Occipital lobe (tissue), 3 donors: ENCODE measurements at places on chromosomes 2 and 18.

- no peak for DNase-seq
Observed at GRCh38 chr2:32977228-32977758, 30.5 kb downstream of the LTBP1 start.

- no peak for DNase-seq
Observed at GRCh38 chr2:135679125-135679524, 62.5 kb upstream of the UBXN4 start.

- DNase-seq = peak; percentile 43
Observed at GRCh38 chr2:28610583-28611201, 114.8 kb downstream of the PLB1 start.

DNA sequence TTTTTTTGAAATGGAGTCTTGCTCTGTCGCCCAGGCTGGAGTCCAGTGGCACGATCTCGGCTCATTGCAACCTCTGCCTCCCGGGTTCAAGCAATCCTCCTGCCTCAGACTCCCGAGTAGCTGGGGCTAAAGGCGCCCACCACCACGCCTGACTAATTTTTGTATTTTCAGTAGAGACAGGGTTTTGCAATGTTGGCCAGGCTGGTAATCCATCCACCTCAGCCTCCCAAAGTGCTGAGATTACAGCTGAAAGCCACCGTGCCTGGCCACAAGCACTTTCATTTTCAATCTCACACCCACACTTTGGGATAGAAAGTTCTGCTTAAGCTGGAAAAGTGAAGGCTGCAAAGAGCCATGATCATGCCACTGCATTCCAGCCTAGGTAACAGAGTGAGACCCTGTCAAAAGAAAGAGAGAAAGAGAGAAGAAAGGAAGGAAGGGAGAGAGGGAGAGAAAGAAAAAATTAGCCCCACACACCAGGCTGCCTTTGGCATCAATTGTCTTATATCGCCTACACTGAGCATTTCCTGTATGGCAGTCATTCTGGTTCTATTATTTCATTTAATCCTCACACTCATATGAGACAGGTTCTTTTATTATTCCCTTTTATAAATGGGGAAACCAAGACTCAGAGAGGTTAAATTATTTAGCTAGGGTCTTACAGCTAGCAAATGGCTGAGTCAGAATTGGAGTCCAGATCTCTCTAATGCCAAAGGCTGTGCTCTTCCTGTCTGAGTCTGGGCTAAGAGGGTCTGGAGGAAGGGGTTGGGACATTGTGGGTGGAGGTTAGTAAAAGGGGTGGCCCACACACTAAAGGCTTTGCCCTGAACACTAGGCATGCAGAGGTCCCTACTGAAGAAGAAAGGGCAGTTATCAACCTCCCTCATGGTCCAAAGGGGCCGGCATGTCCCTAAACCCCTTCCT is 37.9 kb upstream of the PKDCC start:
- DNase-seq = no peak

DNA sequence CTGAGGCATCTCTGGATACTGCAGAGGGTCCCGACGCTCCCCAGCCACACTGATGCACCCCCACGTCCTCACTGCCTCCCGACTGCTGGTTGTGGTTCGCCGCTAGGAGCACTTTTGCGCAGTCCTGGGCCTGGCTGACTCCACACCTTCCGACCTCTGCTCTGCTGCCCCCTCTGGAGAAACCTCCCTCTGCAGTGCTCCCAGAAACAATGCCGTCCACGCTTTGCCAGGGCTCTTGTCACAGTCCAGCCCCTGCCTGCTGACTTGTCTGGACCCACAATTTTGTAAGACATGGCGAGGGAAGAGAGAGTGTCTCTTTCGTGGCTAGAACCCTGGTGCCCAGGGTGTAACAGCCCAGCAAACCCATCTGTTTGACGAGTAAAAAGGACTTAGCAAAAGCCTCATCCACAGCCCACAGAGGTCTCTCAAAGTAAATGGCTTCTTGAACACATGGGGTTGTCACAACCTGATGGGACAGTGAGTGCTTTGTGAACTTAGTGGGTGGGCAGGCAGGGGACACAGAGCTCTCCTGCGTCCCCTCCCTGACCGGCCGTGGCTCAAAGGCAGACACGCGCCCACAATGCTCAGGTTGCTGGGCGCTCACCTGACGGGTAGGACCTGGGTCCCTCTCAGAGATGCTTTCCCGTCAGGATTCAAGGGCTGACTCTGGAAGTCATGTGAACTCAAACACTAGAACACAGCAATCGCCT is 4.0 kb downstream of the COPS9 start:
- DNase-seq = no peak

DNA sequence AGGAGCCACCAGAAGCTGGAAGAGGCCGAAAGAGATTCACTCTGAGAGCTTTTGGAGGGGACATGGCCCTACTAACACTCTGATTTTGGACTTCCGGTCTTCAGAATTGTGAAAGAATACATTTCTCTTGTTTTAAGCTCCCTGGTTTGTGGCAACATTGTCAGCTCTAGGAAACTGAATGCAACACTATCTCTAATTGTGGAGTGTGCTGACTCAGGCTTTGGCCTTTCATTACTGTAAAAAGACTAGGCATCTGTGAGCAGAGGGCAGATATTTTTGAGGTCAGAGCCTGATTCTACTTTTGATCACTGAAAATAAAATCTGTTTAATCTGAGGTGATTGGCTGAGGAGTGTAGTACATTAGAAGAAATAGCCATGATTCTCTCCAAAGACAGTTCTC is 185.4 kb upstream of the FAM98A start:
- DNase-seq = no peak

DNA sequence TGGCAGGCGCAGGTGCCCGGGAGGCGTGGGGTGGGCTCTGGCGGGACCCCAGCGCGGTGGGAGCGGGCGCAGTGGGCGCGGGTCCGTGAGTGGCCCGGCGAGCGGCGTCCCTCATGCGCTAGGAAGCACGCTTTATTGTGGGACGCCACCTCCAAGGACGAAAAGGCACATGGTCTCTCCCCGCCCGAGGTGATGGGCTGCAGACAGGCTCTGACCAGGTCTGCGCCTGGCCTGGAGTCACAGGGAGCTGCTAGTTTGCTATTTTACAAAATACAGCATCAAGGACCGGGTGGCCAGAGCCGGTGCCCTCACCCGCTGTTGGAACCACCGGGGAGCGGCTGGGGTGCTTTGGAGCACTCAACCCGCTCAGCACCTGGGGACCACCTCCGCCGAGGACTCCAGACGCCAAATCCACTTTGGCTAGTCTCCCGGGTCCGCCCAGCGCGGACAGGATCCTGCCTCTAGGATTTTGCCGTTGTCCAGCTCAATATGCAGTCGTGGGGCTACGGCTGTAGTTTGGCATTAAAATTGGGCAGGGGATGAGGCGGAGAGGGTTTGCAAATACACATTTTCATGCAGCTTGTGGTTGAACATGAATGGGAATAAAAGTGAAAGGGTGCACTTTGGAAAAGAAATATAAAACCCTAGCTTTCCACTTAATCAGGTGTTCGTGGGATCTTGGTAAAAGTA is 65.4 kb downstream of the LRRFIP1 start:
- DNase-seq = no peak

GRCh38 chr2:124683536-124684428 is 658.7 kb downstream of the CNTNAP5 start:
- no peak for DNase-seq

- no peak for DNase-seq
Observed at GRCh38 chr18:59708988-59709387, 11.8 kb upstream of the CCBE1 start.

GRCh38 chr2:30147715-30148610 is 1.2 kb downstream of the YPEL5 start:
- peak; percentile 60 for DNase-seq

GRCh38 chr2:179020156-179020750 is 29.7 kb downstream of the CCDC141 start:
- no peak for DNase-seq

DNA sequence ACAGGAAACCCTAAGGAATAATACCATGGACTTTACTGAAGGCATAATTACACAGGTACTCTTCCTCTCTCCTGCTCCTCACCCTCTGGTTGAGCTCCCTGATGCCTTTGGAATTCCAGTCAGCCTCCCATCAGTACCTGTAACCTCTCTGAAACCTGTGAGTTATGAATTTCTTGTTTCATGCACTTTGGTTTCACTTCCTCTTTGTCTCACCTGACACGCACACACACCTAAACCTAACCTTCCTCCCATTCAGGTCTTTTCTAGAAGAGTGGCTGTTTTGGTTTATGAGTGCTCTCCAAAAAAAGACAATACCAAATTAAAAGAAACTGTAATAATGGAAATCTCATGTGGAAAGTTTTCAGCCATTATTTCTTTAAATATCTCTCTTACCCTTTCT is 451.3 kb upstream of the VWC2L start:
- no peak for DNase-seq

DNA sequence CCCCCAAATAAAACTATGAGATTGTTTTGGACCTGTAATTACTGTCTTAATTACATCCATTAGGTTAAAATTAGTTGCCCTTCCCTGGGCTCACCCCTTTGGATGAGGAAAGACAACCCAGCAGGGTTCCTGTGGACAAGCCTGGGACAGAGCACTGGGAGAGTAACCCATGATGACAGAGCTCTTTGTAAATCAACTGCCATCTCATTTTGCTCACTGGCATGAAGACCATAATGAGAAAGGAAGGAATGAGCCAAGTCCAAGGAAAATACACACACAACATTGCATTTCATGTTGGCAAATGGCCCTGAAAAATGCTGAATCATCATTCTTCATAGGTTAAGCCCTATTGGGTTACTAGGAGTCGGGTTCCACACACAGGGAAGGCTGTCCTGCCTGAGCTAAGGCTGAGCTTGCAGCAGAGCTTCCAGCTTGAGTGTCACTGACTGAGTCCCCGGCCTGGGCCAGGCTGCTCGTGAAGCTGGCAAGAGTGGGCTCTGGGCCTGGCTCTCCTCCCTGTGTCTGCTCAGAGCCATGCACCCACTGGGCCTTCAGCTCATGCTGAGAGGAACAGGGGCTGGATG is 94.1 kb upstream of the ACAA2 start:
- no peak for DNase-seq

- no peak for DNase-seq
Observed at GRCh38 chr2:60319031-60319547, 234.4 kb downstream of the BCL11A start.

DNA sequence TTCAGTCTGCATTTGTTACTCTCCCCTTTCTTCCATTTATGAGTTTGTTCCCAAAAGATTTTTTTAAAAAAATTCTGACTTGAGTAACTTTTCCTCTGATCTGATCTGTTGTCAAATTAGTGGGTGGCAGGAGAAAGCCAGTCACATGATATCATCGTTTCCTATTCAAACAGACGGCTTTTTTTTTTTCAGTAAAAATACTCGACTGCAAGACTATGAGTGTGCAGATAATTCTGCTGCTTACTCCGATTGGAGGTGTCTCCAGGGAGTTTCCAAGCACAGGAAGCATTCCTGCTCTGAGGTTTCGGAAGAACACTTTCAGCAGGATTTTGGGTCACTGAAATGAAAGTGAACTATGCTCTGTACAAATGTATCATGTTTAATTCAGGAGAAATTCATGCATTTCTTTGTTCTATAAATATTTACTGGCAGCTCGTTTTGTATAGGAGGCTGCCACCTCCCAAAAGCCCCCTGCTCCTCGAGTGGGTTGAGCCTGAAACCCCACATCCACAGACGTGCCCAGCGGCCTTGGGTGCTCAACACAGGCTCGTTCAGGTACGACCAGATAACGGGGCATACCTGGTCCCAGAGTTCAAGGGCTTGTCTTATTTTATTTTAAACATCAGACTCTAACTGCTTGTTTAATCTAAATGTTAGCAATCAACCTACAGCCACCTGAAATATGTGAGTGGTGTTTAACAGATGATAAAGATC is 126.9 kb upstream of the ZNF516 start:
- no peak for DNase-seq

- DNase-seq = no peak
Observed at GRCh38 chr2:104177179-104177578, 676.7 kb upstream of the POU3F3 start.

GRCh38 chr2:26080356-26080755 is 46.5 kb downstream of the RAB10 start:
- DNase-seq = no peak

- DNase-seq = no peak
Observed at GRCh38 chr2:160157861-160158829, 41.9 kb downstream of the ITGB6 start.

DNA sequence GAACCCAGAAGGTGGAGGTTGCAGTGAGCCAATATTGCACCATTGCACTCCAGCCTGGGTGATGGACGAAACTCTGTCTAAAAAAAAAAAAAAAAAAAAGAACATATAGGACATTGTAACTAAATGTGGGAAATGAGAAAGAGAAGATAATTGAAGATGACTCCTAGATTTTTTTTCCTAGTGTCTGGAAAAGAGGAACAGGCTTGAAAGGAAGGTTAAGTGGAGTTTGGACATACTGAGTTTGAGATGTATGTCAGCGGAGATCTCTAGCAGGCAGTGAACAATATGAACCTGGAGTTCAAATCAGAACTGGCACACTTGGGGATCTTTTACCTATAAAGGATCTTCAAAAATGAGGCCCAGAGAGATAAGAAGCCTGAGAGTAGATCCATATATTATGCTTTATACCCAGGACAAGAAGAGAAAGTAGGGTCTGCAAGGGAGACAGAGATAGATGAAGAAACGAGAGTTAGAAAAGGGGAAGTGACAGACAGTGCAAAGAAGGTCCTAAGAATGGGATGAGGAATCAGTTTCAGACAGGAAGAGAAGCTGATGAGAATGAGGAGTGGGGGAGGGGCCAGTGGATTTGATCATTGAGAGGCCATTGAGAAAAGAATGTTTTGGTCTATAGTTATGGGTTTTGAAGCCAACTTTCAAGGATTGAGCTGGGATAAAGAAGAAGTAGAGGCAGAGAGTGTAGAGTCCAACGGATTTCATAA is 46.9 kb upstream of the CD28 start:
- DNase-seq = no peak

GRCh38 chr18:54043484-54044251 is 180.8 kb downstream of the MBD2 start:
- no peak for DNase-seq

DNA sequence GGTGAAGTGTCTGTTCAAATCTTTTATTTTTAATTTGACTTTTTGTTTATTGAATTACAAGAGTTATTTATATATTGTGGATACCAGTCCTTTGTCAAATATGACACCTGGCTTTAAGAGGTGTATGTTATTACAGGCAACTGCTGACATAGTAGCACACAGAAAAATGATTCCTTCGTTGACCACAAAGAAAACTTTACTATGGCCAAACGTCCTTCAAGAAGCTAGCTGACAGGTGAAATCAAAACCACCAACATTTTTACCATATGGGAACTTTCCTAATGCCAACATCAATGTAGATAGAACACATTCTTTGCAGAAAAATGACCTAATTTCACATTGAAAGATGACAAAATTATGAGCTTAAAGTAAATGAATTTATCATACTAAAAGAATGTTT is 6.4 kb upstream of the SRBD1 start:
- DNase-seq = no peak

- DNase-seq = no peak
Observed at GRCh38 chr2:205545971-205546816, 136.1 kb upstream of the NRP2 start.

GRCh38 chr2:216210701-216211540 is 101.8 kb downstream of the XRCC5 start:
- no peak for DNase-seq
